Neural crest cell (in vitro differentiated cells): ENCODE measurements at places on chromosomes 12 and 14.

- peak; percentile 50 for DNase-seq
These were observed 107.0 kb downstream of the PTCSC3 start for GRCh38 chr14:36069535-36069900.

- no peak for DNase-seq
These were observed 6.1 kb upstream of the TEP1 start for GRCh38 chr14:20419419-20419818.

DNA sequence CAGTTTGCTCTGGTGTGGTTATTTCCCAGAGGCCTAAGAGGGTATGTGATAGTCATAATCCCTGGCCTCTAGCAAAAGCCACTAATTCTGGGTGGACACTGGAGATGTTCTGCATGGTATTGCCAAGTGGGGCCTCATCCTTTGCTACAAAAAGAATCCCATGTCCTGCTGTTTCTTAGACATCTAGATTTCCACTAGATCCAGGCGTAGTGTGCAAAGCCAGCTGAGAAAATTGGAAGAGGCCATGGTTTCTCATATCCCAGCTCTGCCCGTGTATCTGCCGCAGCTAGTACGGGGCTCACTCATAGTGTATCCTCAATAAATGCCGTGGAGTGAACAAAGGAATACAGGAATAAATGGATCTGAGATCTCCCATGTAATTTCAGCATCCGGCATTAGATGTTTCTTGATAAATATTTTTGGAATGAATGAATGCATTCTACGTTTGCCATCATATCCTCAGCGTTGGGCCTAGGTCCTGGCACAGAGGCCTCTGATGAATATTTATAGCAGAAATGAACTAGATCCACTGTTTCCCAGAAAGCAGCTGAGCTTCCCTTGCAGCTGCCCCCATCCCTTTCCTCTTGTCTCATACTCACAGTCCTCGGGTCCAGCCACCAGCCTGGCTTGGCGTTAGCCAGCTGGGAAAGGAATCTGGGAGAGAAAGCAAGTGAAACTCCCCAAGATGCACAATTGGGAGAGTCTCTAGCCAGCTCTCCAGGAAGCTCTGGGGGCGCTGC is 76.3 kb upstream of the NOS1 start:
- no peak for DNase-seq

GRCh38 chr12:80778005-80778541 is 61.4 kb downstream of the MYF5 start:
- DNase-seq, result no peak

GRCh38 chr12:63307849-63308248 is 156.8 kb upstream of the AVPR1A start:
- no peak for DNase-seq

DNA sequence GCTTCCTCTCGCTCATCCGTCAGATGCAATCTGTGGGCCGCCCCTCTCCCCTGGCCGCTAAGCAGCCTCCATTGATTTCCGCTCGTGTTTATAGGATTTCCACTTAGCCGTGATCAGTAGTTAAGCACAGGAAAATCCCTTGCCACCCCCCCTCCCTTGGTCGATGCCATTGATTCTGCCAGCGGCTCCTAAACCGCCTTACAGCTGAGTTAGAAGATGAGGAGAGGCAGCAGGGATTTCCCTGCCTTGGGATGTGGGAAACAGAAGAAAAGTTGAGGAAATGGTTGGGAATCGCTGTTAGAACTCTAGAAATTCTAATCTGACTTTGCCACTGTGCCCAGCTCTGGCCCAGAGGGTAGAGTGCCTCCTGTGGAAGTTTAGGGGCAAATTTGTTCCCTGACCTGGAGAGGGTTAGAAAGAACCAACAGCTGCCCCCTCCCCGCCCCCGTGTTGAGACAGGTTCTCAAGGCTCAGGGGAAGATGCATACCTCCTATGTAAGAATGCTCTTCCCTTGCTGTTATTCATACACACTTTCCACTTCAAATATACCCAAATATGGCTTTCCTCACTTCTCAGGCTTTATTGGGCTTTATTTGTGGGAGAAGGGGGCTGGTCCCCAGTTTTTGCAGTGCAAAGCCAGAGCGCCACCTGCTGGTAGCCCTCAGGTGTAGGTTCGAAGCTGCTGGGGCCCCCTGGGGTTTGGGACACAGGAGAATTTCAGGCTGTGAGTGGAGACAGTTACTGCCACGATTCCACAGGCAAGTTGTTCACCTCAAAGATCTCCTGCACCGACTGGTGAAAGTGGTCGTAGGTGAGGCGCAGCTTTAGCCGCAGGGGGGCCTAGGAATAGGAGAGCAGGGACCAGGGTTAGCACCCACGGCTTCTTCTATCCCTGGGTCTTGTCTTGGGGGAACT is 3.2 kb downstream of the THTPA start:
- DNase-seq, result peak; percentile 67

- no peak for DNase-seq
These were observed 8.5 kb upstream of the KRT75 start for GRCh38 chr12:52442600-52443061.

DNA sequence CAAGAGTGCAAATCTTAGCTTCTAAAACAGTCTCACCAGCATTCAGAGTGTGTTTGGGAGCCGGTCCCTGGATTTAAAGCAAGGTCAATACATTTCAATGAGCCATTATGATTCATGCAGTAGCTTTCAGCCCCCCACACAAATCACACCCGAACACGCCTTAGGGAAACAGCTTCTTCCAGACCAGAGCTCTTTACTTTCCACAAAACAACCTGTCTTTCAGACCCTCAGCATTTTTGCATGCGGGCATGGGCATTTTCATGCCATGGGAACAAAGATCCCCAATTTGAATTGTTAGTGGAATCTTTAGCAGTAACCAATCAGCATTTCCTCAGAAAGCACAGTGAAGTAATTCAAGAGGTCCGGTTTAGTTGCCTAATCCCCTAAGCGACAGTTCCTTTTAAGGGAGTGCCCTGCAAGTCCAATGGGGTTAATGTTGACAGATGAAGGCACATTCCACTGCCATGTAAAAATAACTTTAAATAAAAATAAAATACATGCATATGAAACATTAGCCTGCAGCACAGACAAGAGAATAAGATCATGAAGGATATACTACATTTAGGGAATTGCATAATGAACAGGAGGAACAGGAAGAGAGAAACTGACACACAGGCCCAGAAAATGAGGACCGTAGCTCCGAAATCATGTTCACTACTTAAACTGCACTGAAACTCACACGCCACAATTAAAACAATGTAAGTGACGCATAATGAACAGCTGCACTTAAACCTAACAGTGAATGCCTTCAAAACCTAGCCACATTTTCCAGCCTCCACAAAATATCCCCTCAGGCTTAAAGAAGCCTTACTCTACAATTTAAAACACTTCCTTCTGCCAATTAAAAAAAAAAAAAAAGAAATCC is 4.0 kb downstream of the VPS37B start:
- no peak for DNase-seq

DNA sequence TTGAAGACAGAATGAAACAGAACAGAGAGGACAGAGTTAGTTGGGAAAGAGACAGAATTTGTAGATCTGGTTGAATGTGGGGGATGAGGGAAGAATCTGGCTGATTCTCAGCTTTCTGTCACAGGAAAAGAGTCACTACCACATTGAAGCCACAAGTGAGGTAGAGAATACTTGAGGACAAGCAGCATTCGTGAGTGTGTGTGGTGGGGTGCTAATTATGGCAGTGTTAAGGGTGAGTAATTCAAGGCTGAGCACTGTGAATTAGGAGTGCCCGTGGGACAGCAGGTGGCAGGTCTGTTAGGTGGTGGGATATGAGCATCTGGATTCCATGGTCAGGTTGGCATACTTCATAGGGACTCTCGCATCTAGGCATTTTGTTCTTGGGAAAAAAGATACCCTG is 347.4 kb upstream of the PRICKLE1 start:
- no peak for DNase-seq

GRCh38 chr14:60349663-60350365 is 100.8 kb downstream of the PPM1A start:
- no peak for DNase-seq

GRCh38 chr14:99327458-99328250 is 55.7 kb upstream of the BCL11B start:
- DNase-seq, result no peak

DNA sequence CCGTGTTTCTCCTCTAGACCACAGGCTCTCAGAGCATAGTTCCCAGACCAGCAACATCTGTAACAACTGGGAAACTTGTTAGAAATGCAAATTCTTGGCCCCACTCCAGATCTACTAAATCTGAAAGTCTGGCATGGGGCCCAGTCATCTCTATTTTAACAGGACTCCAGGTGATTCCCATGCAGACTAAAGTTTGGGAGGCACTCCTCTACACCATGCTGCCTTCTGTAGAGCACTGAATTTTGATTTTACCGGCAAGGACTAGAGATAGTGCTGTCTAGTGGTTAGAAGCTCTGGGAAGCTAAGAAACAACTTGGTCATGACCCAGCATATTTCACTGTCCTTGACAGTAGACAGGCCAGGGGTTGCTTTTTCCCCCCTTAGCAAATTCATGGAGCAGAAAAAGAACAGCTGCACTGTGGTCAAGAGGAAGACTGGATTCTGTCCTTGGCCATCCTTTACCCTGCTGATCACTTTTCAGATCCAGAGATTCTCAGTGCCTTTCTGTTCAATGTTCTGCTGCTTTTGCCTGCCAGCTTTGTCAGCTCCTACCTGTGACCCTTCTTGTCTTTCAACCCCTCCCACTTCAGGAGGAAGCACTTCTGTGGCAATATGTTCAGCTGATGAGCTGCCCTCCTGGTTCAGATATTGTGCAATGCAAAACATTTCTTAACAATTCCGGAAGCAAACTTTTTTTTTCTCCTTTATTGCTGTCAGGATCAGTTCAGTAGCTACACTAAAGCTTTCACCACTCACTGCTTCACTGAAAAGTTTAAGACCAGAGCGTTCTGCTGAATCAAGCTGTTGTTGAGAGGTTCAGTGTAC is 133.8 kb upstream of the NUDT4 start:
- DNase-seq, result no peak

DNA sequence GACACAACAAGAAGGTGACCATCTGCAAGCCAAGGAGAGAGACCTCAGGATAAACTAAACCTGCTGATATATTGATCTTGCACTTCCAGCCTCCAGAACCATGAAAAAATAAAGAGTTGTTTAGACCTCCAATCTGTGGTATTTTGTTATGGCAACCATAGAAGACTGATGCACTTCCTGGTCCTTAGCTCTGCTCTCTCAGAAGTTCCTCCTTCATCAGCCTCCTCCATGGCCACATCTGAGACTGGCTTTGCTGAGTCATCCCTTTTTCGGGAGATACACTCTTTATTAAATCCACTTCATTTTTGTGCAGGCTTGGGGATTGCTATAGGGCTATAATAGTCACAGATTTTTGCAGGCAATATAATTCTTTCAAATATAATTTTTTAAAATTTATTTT is 89.6 kb upstream of the ATF7IP start:
- DNase-seq, result no peak

- no peak for DNase-seq
These were observed 20.8 kb downstream of the RAB35 start for GRCh38 chr12:120095736-120096135.

DNA sequence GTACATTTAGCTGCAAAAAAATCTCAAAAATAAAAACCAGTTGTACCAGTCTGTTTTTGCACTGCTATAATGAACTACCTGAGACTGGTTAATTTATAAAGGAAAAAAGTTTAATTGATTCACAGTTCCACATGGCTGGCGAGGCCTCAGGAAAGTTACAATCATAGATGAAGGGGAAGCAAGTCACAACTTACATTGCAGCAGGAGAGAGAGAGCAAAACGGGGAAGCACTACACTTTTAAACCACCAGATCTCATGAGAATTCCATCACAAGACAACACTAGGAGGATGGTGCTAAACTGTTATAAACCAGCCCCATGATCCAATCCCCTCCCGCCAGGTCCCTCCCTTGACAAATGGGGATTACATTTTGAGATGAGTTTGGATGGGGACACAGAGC is 186.0 kb downstream of the TMTC3 start:
- DNase-seq, result no peak

DNA sequence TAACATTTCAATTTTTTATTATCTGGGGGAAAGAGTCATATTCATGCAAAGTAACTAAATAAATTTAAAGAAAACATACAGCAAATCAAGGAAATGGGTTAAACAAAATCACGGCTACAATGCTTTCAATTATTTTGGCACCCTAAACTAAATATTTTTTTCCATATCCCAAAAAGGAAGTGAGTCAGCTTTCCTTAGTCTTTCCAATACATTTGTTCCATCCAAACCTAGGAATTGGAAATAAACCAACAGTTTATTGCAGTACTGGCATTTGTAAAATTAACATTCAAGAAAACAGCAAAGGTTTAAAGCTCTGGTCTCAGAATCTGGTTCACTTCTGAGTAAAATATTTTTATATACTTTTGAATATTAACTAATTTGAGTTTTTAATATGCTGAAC is 89.2 kb downstream of the BCL2L14 start:
- no peak for DNase-seq

- DNase-seq, result no peak
These were observed 11.3 kb downstream of the NFATC4 start for GRCh38 chr14:24378981-24379906.

DNA sequence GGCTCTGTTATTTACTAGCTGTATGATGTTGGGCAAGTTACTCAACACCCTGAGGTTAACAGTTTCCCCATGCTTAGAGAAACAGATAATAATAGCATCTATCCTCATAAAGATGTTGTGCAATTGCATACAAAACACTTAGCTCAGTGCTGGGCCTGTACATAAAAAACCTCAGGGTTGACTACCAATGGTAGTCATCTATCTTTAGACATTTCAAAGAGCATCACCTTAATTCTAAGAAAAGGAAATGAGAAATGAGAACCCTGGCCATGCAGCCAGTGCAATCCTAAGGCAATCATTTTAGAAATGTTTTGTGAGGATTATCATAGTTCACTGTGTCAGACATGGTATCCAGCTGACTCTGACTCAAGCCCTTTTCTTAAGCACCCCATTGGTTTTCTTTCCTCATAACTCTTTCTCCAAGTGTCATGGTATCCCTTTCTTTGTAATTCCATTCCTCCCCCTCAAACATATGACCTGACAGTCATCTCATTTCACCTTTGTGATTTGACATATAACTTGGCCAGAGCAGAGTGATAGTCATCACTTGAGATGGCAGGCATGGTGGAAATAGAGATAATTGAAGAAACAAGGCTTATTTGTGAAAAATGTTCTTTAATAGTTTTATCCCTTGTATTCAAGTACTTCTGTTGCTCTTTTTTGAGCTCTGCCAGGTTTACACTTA is 29.5 kb upstream of the OSBPL8 start:
- no peak for DNase-seq

GRCh38 chr12:103647267-103647666 is 60.2 kb downstream of the STAB2 start:
- no peak for DNase-seq

DNA sequence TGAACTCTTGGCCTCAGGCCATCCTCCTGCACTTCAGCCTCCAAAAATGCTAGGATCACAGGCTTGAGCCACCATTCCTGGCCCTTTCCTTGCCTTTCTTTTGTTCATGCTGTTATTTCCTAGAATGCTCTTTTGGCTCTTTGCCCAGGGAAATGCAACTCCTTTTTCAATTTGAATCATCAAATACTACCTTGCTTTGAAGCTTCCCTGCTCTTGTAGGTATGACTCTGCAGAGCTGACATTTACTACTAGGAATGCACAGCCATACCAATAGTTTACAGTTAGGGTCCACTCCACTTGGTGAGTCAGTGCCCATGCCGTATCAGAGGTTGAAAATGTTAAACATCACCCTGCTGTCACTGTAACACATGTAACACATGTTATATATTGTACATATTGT is 107.0 kb upstream of the CRY1 start:
- DNase-seq, result no peak

GRCh38 chr12:116896411-116896924 is 14.3 kb upstream of the FBXW8 start:
- DNase-seq, result no peak
